Panc1 (cell line): ENCODE measurements at places on chromosomes 7 and 10. TPM values are rescaled to one million over a fixed set of nuclear protein-coding genes. Genes with fewer than 3 reads are reported as not detected.

DNA sequence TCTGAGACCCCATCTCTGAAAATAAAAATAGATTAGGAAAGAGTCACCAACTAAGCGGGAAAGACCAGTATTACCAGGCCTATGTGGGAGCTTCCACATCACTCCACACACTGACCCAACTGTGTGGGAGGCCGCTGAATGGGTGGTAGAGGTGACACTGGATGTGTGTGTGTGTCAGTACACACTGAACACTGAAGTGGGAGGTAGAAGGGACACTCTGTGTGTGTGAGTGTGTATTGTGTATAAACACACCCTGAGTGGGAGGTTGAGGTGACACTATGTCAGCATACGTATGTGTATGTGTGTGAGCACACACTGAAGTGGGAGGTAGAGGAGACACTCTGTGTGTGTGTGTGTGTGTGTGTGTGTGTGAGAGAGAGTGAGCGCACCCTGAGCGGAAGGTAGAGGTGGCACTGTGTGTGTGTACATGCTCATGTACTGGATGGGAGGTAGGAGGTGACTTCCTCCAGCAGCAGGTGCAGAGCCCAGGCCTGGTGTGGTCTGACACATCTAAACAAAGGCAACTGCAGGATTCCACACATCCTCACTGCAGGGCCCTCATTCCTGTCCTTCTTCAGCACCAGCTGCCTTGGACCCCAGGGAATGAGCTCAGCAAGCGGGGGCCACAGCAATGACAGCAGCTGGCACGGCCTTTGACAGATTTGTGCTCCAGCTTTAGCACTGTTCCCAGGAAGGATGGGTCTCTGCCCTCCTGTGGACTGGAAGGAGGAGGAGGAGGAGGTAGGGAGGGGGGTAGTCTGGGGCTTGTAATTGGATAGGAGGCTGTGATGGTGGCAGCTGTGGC lies 26.5 kb upstream of the RBM20 start:
- DNase-seq: no peak
- no peaks in the 10 kb centered on the region for H3K4me1 ChIP-seq
- H3K27ac ChIP-seq: no peak overlapping the region
- H3K36me3 ChIP-seq: no peaks in the 10 kb centered on the region
- no peak overlapping the region for H3K4me3 ChIP-seq
- H3K27me3 ChIP-seq: no peaks in the 10 kb centered on the region; the same call in 1 of the 2 replicates

- H3K4me3 ChIP-seq: no peak overlapping the region
- H3K4me1 ChIP-seq: no peaks in the 10 kb centered on the region
- no peak for DNase-seq
- no peaks in the 10 kb centered on the region for H3K36me3 ChIP-seq
- no peaks in the 10 kb centered on the region for H3K27me3 ChIP-seq
- no peak overlapping the region for H3K27ac ChIP-seq
These were observed 146.2 kb downstream of the AHR start for GRCh38 chr7:17444673-17445072.

DNA sequence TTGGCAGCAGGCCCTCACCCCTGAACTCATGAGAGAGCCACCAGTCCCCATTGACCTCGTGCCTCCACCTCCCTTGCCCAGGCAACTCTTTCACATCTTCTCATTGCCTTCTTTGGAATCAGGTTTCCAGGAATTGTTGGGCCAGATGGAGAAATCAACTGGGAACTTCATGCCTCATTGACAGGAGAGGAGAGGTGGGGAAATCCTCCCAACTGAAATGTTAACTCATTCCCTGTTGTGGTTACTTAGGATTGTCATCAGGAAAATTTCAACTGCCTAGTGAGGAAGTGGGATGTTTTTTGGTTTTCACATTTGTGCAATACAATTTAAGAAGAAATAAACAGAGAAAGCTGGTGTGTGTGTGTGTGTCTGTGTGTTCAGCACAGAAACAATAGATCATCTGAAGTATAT lies 106.6 kb upstream of the INHBA start:
- H3K4me3 ChIP-seq: no peak overlapping the region
- H3K27ac ChIP-seq: no peak overlapping the region
- H3K4me1 ChIP-seq: no peaks in the 10 kb centered on the region
- no peak for DNase-seq

- no peak overlapping the region for H3K4me3 ChIP-seq
- H3K4me1 ChIP-seq: no peaks in the 10 kb centered on the region
- no peaks in the 10 kb centered on the region for H3K36me3 ChIP-seq
- no peaks in the 10 kb centered on the region for H3K27me3 ChIP-seq
These were observed 171.2 kb upstream of the COL1A2 start for GRCh38 chr7:94223375-94224084.

Gene PLXDC2
- total RNA-seq: 0.21 TPM

DNA sequence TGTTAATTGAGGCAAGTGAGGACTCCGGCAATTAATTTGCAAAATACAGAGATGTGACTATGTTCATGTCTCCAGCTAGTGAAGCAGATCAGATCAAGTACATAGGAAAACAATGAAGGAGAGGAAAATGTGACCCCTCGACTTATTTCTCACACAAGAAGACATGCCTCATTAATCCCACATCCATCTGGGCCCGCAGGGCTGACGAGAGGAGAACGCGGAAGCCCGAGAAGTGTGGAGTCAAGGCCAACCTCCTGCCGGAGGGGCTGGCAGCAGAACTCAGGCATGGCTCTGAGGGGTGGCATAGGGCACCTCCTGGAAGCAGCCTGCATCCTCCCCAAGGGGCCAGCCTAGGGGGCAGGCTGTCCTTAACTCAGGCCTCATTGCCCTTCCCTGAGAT lies 54.4 kb downstream of the ZNF503 start:
- H3K4me3 ChIP-seq: no peak overlapping the region
- no peak for DNase-seq
- no peaks in the 10 kb centered on the region for H3K36me3 ChIP-seq
- no peaks in the 10 kb centered on the region for H3K4me1 ChIP-seq
- H3K27ac ChIP-seq: no peak overlapping the region
- H3K27me3 ChIP-seq: peaks cover 7% of the 10 kb centered on the region

GRCh38 chr7:27804139-27804538 lies 64.2 kb downstream of the TAX1BP1 start:
- no peaks in the 10 kb centered on the region for H3K27me3 ChIP-seq
- H3K36me3 ChIP-seq: no peaks in the 10 kb centered on the region
- H3K4me1 ChIP-seq: no peaks in the 10 kb centered on the region
- H3K27ac ChIP-seq: no peak overlapping the region
- DNase-seq: no peak

DNA sequence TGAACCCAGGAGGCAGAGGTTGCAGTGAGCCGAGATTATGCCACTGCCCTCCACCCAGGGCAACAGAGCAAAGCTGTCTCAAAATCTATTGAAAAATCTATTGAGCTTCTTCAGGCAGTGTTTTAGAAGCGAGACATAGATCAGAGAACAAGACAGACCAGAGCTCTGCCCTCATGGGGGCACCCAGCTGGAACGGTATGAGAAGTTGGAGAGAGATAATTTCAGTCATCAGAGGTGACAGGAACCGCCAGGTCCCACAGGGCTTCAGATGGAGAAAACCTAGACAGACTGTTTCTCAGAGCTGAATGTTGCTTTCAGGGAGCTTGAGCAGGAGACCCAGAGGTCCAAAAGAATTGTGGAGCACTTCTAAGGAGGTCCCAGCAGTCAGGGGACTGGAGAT lies 14.2 kb upstream of the GTF2IRD1 start:
- H3K27me3 ChIP-seq: no peaks in the 10 kb centered on the region
- H3K36me3 ChIP-seq: no peaks in the 10 kb centered on the region
- H3K27ac ChIP-seq: no peak overlapping the region

Gene KCNMA1
- total RNA-seq: 91.9 TPM
